SIG-M5 (cell line): ENCODE measurements at places on chromosomes 1 and 21.

DNA sequence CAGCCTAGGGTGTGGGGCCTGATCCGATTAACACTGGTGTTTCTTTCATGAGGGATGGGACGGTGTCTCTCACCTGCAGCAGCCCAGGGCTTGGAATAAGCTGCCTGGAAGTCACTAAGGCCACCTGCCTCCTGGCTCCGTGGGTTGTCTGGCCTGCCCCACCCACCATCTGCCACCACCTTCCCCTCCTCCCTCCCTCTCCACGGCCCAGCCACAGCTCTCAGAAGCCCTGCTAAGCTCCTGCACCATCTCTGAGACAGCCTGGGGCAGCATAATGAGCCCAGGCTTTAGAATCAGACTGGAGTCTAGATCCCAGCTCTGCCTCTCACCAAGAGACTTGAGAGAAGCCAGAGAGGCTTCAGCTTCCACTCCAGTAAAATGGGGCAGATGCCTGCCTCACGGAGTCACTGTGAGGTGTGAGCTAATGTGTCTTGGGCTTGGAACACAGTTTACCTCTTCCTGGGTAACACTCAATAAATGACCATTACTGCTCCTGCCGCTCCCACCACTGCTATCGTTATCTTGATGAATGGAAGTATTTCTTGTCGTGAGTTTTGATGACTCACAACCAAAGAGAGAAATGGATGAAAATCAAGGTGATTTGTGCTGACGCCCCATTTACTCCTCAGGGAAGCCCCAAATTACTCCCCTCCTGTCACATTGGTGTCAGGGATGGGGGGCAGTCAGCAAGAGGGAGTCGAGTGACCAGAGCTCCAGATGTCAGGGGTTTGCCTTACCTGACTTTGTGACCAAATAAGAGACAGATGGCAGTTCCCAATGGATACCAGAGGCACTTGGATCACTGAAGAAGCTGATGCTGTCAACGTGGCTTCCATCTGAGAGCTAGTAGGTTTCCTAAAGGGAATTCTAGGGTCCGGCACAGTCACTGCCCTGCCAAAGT, 23.5 kb upstream of the C1QA start:
- DNase-seq = no peak

DNA sequence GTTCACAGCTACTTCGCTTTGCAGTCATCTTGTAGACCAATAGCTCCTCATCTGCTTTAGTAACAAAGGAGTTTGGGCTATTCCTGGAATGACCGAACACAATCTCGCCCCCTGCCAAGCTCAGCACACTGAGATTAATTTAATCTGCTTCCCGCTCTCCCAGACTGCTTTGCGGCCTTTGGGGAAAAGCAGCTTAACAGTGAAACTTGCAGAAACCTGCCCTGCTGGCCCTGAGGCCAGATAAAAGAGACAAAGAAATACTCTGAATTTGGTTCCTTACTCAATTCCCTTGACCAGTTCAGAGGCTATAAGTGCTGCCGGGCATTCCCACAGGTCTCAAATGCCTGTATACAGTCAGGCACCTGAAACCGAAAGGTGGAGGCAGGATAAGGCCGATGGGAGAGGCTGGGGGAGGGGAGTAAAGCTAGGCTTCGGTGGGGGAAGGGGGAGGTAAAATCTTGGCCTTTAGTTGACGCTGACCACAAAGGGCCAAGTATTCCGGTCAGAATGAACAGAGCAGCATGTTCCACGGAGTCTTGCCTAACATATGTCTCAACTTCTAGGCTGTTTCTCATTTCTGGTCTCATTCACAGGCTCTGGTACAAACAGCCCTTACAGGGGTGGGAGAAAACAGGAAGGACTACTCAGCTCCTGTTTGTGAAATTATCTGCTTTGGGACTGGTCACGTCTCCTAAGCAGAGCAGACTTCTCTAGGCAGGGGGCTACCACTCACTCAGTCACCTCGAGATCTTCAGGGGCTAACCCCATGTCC, 17.7 kb upstream of the A3GALT2 start:
- DNase-seq = peak; percentile 55

DNA sequence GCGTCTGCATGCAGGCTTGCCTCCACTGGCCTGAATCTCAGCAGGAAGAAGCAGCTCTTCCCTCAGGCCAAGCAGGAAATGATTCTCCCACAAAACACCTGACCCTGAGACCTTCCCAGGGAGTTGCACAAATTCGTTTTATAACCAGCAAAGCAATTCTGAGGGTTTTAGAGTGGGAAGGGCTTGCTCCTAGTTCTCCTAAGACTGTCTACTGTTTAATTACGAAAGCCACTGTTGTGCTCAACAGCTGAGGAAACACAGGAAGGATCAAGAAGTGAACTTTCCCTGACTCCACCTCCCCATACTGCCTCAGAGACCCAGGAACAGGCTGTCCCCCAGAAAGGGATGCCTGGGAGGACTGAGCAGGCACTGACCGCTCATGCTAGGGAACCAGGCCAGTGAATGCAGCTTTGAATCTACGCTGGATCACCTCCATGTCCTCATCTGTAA, 37.0 kb upstream of the PUM1 start:
- DNase-seq = no peak

GRCh38 chr1:184291701-184292100, 95.1 kb upstream of the C1orf21 start:
- no peak for DNase-seq

- DNase-seq = peak; percentile 78
Measured at GRCh38 chr1:6028042-6028850, 17.4 kb upstream of the KCNAB2 start.

GRCh38 chr1:236938760-236939159, 65.5 kb downstream of the MT1HL1 start:
- DNase-seq = no peak

GRCh38 chr1:8379513-8380186, 61.7 kb downstream of the SLC45A1 start:
- DNase-seq = no peak

- no peak for DNase-seq
Measured at GRCh38 chr1:235867903-235868469, 1.3 kb upstream of the LYST start.

- DNase-seq = no peak
Measured at GRCh38 chr1:222757646-222758268, 20.8 kb downstream of the FAM177B start.

- no peak for DNase-seq
Measured at GRCh38 chr1:209430821-209431259, 152.7 kb upstream of the CAMK1G start.

GRCh38 chr1:229557200-229557850, 1.2 kb downstream of the ABCB10 start:
- DNase-seq = no peak

- DNase-seq = peak; percentile 42
Measured at GRCh38 chr1:246579818-246580217, 13.6 kb downstream of the CNST start.

GRCh38 chr1:170424346-170424745, 107.6 kb upstream of the GORAB start:
- no peak for DNase-seq

DNA sequence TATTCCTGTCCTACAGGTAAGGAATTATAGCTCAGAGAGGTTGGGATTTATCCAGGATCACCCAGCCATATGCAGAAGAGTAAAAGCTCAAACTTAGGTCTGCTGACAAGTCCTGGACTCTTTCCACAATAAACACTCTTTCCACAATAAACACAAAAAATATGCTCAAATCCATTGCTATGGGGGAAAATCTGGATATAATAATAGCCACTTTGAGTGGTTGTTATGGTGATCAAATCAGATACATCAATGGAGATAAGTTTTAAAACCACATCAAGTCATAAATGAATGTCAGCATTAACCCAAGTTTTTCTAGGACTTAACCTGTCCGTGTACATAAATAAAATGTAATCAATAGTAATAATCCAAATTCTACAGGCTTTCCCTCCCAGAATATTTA, 22.3 kb upstream of the TTF2 start:
- DNase-seq = no peak

DNA sequence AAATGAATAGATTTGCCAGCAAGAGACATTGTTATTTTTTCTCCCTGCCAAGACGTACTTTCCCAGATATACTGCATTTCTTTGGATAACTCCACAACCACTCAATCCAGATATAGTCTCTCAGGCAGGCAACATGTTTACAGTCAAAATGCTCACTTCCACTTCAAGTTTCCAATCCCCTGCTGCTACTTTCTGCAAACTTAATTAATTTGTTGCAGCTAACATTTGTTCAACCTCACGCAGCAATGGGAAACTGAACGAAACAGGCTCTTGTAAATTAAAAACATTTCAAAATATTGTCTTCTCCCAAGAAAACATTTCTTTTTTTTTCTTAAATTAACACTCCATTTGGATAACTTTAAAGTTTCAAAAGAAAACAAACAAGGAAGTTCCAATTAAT, 45.7 kb upstream of the PROX1 start:
- no peak for DNase-seq

DNA sequence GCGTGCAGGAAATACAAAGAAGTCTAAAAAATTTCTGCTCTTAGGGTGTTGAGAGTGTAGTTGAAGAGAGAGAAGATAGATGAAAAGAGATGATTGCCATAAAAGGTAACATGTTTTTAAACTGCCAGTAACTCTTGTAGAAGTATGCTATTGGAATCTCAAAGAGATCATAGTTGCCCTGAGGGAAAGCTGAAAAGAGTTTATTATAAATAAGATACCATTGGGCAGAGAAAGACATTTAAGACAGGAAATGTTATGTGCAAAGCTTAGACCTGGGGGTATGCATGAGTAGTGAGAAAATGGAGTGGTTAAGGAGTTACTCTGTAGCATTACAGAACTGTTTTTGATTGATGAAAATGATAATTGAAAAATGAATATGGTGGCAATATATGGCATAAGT, 17.6 kb downstream of the GABPA start:
- DNase-seq = no peak

- no peak for DNase-seq
Measured at GRCh38 chr1:158199849-158200248, 19.2 kb downstream of the CD1D start.

DNA sequence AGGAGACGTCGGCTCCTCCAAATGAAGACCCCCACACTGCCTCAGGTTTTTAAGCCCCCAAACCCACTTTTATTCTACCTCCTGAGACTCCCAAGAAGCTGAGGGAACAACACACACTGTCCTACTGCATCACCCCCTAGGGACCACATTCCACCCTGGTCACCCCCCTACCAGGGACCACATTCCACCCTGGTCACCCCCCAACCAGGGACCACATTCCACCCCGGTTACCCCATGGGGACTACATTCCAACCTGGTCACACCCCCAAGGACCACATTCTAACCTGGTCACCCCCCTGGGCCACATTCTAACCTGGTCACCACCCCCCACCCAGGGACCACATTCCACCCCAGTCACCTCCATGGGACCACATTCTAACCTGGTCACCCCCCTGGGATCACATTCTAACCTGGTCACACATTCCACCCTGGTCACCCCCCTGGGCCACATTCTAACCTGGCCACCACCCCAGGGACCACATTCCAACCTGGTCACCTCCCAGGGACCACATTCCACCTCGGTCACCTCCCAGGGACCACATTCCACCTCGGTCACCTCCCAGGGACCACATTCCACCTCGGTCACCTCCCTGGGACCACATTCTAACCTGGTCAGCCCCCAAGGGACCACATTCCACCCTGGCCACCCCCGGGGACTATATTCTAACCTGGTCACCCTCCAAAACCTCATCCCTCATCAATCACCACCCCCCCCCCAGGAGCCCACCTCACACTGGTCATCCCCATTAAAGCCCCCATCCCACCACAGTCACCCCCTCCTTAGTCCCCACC, 587.6 kb downstream of the NPHP4 start:
- DNase-seq = no peak

- DNase-seq = no peak
Measured at GRCh38 chr1:7455796-7456721, 315.0 kb upstream of the VAMP3 start.

- DNase-seq = no peak
Measured at GRCh38 chr1:43526002-43526401, 4.7 kb upstream of the PTPRF start.

DNA sequence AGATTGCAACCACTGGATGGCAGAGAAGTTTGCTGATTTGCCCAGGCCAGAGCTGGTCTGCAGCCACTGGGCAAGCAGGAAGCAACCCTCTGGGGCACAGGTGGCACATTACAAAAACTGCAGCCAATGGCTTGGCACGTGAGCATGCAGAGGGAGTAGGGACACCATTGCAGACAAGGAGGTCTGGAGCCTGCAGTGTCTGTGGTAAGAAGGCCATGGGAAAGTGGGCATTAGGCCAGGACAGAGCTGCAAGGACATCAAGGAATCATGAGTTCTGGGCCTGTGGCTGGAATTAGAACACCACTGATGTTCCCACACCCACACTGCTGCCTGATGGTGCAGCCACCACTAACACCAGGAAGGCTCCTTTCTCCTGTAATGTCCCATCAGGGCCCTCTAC, 113.0 kb downstream of the TSEN15 start:
- no peak for DNase-seq

GRCh38 chr1:14128096-14128495, 428.1 kb downstream of the PRDM2 start:
- DNase-seq = no peak

- no peak for DNase-seq
Measured at GRCh38 chr1:34363447-34363846, 186.7 kb downstream of the C1orf94 start.

GRCh38 chr1:240230816-240231215, 139.1 kb downstream of the FMN2 start:
- DNase-seq = no peak

- DNase-seq = no peak
Measured at GRCh38 chr1:218817691-218818465, 355.8 kb upstream of the LYPLAL1 start.

GRCh38 chr21:42369821-42370220, 3.5 kb upstream of the TFF1 start:
- DNase-seq = no peak
